Smooth muscle cell of the umbilical artery (primary cell): ENCODE measurements at places on chromosomes 1 and 21. TPM values are rescaled to one million over a fixed set of nuclear protein-coding genes. Genes with fewer than 3 reads are reported as not detected.

The CCDC17 gene
- 0.30 and 0.78 TPM in 2 replicates for total RNA-seq

The HSD11B1 gene
- total RNA-seq, result 1.2 and 41.6 TPM in 2 replicates

The FOXO6 gene
- total RNA-seq, result under 0.01 TPM in 1 of 2 replicates, not detected in the other

The USH2A gene
- total RNA-seq, result not detected in 2 replicates

The MPL gene
- not detected in 2 replicates for total RNA-seq

The OR2T4 gene
- total RNA-seq, result not detected in 2 replicates

The HCRTR1 gene
- 0.14 and 0.30 TPM in 2 replicates for total RNA-seq

The C1orf185 gene
- not detected in 2 replicates for total RNA-seq

The FNDC10 gene
- 2.1 and 2.6 TPM in 2 replicates for total RNA-seq
